IPS DF 6.9 (cell line): ENCODE measurements at places on chromosomes 7 and 10.

DNA sequence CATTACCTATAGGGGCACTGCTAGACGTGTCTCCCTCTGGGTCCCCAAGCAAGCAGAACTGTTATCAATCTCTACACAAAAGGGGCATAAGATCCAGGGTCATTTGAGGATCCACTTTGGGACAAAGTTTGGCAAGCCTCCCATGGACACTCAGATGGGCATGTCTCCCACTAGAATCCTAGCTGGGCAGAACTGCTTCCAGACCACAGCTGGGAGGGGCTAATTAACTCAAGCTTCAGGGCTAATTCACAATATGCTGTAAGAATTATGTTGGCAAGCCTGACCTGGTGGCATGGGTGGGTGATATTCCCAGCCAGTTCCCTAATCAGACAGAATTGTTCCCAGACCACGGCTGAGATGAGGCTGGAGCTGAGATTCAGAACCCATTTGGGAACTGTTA lies 738.4 kb upstream of the FZD8 start:
- DNase-seq = no peak

DNA sequence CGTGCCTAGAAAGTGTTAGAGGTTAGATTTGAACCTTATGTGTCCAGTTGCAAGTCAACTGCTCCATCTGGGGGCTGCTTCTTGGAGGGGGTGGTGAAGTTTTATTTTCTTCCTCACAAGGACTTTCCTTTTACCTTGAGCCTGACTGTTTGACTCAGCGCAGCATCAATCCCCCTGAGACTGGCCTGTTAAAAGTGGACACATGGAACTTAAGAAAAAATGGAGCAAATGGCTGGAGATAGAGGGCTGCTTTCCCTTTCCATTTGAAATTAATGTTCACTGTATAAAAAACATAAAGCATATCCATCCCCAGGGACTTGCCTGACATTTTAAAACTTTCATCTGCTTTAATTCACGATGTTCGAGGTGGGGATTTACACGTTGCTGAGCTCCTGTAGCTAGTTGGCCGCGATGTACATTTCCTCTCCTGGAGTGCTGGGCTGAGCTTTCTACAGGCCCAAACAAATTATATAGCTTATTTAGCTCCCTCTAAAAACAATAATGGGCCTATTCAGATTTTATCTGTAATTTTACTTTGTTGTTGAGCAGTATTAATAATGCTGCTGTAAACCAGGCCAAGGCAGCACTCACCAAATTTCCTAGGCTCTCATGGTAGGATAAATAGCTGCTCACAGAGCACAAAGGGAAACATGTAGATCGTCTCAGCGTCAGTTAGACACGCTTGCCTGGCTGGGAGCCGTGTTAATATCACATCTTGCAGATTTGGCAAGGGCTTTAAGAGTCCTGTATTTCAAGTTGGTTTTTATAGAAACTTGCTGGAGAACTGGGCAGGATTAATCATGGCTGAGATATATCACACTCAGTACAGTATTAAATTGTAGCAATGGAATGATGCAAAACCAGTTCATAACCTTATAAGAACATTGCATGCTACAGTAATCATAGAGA lies 251.5 kb downstream of the LRMDA start:
- DNase-seq = no peak

- no peak for DNase-seq
These were observed 85.8 kb downstream of the PROSER2 start for GRCh38 chr10:11908991-11909390.

DNA sequence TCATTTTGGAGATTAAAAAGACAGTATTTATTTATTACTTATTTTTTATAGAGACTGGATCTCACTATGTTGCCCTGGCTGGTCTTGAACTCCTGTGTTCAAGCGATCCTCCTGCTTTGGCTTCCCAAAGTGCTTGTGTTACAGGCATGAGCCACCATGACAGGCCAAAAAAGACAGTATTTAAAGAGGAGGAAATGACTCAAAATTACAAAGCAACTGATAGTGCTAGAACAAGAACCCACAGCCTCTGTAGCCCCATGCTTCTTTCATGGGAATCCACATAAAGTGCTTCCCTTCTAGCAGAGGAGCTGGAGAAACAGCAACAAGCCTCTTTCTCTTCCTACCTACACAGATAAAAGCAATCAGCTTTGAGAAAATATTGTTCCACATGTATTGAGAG lies 230.7 kb upstream of the PODXL start:
- DNase-seq = no peak

GRCh38 chr7:155287284-155287935 lies 10.3 kb upstream of the INSIG1 start:
- no peak for DNase-seq

DNA sequence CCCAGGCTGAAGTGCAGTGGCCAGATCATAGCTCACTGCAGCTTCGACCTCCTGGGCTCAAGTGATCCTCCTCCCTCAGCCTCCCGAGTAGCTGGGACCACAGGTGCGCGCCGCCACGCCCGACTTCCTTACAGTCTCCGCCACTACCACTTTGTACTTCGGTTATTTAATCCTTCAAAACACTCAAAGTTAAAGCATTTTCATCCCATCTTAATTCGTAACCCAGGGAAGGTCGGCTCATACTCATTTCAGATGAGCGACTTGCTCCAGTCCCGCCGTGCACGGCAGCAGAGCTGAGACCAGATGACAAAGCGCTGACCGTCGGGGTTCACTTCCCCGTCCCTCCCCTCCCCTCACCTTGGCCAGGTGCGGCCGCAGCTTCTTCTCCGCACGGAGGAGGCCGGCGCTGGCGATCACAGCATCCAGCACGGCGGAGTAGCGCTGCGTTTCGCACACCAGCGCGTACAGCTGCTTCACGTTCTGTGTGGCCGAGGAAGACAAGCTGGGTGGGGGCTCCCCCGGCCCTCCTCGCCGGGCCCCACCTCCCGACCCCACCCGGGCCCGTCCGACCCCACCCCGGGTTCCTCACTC lies 457 bp downstream of the NSUN5 start:
- DNase-seq = no peak

DNA sequence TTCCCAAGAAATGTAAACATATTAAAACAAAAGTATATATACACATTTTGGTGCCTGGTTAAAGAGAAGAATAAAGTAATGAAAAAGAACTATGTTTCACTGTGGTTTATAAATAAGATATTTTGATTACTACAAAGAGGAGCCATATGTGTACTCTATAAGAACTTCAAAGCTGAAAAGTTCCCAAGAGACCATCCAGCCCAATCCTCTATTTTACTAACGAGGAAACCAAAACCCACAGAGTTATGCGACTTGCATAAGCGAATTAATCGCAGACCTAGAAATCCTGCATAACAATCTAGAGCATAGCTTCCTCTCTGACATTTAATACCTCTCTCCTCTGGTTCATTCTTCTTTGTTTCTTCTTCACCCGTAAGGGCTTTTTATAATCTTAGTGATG lies 937.1 kb downstream of the CNTNAP2 start:
- no peak for DNase-seq

GRCh38 chr7:116432527-116432916 lies 67.0 kb upstream of the CAV2 start:
- no peak for DNase-seq

DNA sequence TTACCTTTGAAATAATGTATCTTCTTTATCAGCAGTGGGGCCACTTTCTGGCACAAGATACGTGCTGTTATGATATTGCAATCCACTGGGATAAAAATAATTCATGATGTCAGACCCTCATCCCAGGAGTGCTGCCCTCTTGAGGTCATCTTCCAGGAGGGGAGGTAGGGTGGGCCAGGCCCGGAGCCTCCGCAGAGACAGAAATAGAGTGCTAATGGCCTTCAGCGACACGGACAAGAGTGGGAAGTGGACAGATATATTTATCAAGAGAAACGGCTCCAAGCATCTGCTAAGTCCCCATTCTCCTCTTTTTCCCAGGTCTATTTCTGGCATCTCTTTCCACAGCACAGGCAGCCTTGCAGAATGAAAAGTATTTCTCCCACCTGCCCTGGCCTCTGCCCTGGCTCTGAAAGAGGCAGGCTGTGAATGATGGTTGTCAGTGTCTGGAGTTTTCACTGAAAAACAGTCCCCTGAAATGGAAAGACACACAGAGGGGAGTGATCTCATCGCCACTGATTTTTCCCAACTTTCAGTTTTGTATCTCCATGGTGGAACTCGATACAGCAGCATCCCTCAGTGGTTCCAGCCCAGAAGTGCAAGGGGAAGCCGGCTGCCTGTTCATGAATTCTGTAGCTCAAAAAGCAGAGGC lies 251.7 kb upstream of the MYO3A start:
- no peak for DNase-seq

DNA sequence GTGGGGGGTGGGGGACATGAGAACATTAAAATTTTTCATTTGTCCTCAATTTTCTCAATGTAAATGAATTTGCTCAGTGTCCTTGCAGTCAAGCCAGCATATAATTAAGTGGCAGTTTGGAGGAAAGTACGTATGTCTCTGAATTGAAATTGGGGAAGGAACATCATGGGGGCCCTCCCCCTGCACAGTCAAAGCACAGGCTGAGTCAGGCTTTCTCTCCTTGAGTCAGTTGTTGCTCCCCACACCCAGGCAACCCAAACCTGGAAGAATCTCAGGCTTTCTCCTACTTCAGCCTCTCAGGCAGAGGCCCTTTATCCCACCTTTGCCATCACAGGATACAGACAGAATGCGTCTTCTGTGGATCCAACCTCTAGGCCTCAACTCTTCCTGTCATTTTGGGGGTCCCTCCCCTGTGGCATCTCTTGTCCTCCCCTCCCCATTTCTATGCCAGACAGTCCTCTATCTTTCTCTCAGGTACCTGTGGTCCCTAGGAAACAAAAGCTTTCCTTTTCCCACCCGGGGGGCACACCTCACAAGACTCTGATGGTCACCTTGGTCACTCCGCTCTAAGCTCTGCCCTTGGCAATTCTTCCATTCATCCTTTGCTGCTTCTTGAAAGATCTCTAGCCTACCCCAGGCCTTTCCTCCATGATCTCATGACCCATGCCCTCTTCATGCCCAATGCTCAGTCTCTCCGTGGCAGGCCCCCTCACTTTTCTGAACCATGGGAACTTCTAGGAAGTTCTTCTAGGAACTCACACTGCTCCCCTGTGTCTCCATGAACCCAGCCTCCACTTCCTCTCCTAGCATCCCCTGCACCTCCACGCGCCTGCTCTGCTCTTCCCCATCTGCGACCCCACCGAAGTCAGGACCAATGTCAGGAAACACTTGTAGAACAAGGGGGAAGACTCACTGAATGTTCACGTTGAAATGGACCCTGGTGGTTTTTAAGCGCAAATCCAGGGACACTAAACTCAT lies 40.4 kb downstream of the CREB3L2 start:
- no peak for DNase-seq

DNA sequence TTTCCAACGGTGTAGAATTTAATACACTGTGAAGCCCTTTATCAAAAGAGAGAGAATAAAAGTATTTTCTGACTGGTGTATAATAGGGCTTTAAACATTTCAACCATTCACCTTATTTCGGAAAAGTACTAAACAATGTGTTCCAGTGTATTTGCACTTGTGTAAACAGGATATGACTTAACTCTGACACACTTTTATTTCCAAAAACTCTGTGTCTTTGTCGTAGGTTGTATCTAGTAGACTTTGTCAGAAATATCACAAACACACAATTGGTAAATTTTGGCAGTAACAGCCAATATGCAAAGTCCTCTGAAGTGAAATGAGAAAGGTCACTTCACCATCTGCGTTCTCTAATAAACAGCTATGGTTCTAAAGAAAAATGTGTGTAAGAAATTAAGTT lies 10.3 kb upstream of the TSPAN13 start:
- DNase-seq = no peak

DNA sequence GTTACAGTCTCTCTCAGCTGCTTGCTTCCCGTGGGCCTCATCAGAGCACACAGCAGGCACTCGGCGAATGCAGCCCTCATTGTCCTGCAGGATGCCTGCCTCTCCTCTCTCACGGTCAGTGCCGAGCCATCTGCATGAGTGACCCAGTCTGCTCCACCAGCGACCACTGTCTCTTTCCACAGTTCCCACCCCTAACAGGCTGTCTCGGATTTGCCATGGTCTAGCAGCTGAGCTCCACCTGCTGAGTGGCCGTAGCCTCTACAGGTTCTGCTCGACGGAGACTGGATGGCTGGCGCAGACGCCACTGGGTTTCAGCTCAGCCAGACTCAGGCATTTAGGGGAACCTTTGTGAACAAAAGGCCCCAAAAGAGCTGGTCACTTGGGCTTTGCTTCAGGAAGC lies 209.4 kb upstream of the FOXK1 start:
- DNase-seq = no peak

DNA sequence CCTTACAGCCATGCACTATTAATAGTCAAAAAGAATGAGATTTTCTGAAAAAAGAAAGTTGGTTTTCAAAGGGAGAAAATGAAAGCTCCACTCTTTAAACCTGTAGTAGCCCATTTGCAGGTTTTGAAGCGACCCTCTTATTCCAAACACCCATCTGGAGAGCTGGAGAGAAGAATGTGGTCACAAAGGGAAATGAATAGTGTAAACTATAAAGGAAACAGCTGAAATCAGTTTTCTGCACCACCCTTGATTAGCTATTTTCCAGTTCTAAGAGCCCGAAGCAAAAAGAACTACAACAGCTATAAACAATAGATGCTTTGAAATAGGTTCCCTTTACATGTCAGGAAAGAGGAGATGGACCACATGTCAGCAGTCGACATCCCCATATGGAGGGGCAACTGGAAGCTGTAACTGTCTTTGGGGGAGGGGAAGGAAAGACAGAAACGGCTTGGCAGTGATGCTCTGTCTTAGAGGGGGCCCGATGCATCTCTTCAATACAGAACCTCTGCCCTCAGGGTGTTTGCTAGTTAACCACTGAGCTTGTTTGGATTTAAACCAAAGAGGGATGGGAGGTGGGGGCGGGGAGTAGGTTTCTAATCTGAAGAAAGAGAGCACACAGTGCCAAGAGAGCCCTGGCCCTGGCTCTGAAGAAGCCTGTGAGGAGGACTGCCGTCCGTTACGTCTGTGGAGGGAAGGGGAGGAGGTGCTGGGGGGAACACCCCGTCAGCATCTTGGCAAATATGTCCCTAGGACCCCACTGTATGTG lies 55.3 kb downstream of the CPVL start:
- no peak for DNase-seq

DNA sequence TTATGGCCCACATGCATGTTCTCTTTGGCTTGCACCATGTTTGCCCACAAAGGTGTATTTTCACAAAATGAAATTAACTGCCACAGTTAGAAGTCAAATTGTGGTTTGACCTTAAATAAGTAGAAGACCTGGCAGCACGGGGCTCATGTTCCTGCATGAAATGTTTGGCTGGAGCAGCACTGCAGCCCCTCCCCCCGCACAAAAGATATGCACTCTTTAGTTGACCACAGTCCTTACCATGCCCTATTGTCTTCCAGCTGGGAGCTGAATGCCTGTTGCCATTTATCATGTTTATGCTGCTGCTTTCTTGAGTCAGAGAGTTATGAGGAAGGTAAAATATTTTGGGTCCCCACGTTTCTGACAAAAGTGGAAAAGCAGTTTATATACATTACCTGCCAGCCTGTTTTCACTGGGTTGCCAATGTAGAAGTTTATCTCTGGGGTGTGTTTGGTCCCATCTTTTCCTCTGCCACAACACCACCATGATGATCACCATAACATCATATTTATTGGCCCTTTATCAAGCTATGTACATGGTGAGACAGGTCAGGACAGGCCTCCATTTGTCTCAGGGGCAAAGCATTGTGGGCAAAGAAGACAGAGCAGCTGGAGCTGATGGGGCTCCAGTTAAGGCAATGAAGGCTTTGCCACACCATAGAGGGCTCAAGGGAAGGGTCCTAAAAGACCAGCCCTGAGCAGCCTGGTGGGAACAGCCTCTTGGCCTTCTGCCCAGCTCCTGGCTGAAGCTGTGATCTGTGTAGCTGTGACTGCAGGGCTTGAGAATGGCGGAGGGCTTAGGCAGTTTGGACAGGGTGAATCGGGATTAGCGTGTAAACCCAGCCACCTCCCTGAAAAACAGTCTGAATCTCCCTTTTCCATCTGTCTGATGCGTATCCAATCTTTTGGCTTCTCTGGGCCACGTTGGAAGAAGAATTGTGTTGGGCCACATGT lies 5.4 kb downstream of the PRF1 start:
- no peak for DNase-seq
